HT-29 (cell line): ENCODE measurements at places on chromosomes 6 and 20. TPM values are rescaled to one million over a fixed set of nuclear protein-coding genes. Genes with fewer than 3 reads are reported as not detected.

DNA sequence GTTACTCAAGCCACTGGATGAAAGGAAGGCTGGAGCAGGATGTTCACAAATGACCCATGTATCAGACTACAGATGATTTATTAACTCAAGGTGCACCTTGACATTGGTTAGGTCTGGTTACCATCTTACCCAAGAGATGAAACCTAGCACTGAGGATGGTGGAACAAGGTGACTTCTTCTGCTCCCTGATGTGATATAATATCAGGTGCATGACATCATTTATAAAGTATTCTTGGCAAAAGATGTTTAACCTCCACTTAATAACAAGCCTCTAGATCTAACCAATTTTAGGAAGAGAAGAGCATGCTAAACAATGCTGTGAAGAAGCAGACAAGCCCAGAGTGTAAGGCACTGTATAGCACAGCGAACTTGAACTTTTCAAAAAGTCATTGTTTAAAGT is 100.9 kb downstream of the FYN start:
- DNase-seq = no peak

DNA sequence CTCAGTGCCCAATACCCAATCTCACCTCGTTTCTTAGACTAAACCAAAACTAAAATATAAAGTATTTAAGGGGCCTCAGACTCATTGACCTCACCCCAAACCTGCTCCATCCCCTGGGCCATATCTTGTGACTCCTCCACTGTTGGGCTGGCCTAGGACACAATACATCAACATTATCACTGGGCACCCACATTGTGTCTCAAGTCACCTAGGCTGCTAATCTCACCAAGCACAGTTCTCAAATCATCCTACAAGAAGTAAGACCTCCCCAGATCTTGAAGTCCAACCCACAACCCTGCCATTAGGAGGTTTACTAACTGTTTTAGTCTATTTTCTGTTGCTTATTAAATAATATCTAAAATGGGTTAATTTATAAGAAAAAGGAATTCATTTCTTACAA is 96.2 kb downstream of the CRYBG1 start:
- DNase-seq = no peak

DNA sequence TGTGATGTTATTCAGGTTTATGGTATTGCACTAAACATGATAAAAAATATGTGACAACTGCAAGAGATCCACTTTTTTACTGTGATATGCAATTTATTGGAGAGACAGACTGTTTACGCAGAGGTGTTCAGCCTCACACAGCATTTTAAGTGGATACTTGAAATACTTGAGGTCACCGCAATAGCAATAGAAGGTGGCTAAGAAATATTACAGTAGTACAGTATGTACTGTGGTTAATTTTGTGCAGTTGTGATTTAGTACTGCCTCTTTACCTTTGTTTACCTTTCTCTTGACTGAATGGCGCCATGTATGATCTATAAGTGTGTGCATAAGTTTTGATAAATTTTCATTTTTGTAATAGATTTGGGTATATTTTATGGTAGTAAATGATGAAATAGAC is 17.4 kb downstream of the MACROD2 start:
- no peak for DNase-seq

GRCh38 chr6:107809966-107810365 is 14.1 kb downstream of the SCML4 start:
- no peak for DNase-seq

GRCh38 chr20:16541226-16541625 is 32.0 kb downstream of the KIF16B start:
- no peak for DNase-seq

DNA sequence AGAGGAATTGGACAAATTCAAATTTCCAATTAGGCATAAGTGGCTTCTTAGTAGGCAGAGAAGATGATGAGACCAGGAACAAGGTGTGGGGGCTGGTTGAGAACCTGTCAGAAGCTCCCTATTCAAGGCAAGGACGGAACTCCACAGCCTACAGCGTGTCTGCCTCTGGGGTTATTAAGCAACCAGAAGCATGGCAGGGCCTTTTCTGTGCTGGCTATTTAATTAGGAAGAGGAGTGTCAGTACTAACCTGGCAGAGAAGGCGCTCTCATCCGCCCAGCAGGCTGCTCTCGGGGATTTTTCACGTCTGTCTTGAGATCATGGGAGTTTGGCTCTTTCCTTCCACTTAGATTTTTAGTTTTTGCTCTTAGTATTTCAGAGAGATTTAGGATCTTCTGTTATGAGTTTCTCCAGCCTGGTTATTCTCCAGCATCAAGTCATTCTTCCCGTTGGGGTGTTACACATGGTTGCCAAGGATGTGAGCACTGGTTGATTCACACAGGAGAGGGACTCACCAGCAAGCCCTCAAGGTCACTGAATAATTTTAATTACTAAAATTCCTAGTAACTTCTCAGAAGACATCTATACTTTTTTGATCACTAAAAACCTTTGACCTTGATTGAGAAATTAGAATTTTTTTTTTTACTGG is 23.9 kb downstream of the ADTRP start:
- DNase-seq = no peak

- no peak for DNase-seq
Observed at GRCh38 chr20:39660226-39660625, 698.1 kb downstream of the DHX35 start.

DNA sequence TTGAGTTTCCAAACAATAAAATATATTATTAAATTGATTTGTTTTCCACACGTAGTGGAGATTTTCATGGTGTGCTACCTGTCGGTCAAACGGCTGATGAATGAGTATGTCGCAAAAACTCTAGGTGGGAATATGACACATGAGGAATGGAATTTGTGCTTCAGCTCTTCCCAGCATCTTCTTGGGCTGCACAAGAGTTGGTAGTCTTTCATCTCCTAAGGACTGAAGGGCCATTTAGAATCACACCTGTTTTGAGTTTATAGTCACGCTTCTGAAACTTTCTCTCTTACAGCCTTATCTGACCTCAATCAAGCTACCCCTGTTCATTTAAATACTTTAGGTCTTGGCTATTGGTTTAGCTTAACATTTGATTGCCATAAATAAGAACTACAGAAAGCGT is 157.7 kb upstream of the AKAP12 start:
- peak; percentile 77 for DNase-seq

- no peak for DNase-seq
Observed at GRCh38 chr6:83073615-83074014, 6.1 kb downstream of the DOP1A start.

DNA sequence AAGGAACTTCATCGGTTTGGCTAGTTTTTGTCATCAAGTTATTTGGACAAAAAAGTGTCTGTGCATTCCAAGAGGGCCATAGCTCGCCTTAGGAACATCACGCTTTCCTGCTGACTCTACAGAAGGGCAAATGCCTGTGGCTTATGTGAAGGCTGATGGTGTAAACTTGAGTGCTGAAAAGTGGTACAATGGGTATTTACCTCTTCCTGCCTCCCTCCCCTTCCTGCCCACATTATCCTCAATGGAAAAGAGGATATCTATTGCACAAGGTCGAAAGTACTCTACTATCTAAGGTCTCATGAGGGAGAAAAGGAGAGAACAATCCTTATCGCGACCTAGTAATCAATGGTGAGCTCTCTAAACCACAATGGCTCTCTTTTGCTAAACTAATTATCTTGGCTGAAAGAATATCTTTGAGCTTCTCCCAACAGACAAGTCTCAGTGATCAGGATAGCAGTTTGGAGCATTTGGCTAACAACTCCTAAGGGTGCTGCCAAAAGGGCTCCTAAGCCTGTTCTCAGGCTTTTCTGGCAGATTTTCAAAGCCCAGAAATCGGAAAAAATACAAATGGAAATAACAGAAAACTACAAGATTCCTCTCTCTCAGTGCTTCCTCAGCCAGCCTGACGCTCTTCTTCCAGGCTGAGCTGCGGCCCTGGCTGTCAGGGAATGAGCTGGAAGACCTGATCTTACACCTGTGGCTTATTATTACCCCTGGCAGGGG is 42.6 kb upstream of the ENPP1 start:
- no peak for DNase-seq

- DNase-seq = no peak
Observed at GRCh38 chr6:2831392-2831791, 10.3 kb downstream of the SERPINB1 start.

DNA sequence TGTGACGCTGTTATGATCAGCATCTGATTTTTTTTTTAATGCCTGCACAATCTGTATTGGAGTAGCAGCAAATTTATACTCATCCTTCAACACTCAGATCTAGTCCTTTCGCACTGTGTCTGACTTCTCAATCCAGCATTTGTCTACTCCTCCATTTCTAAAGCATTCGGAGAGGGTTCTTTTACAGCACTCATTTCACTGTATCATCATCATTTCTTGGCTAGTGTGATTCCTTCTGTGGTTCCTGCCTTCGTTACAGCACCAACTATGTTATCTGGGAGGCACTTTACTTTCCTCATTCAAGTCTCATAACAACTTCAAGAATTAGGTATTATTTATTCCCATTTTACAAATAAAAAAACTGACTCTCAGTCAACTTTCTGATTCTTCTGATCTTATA is 18.0 kb downstream of the NUDT3 start:
- no peak for DNase-seq

DNA sequence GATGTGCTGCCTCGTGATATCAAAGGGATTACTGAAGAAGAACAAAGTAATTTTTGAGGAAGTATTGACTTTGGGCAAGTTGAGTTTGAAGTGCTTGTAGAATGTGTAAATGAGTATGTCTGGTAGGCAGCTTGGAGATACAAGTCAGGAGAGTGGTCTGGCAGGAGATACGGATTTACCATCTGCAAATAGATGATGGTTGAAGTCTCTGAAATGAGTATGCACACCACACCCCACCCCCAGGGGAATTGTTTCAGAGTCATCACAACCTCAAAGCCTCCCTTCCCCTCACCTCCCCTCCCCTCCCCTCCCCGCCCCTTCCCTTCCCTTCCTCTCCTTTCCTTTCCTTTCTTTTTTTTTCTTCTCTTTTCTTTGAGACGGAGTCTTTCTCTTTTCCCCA is 16.4 kb upstream of the MCUR1 start:
- no peak for DNase-seq

GRCh38 chr6:54426995-54427394 is 118.8 kb downstream of the TINAG start:
- no peak for DNase-seq

- no peak for DNase-seq
Observed at GRCh38 chr6:52596371-52597028, 19.6 kb upstream of the TRAM2 start.

DNA sequence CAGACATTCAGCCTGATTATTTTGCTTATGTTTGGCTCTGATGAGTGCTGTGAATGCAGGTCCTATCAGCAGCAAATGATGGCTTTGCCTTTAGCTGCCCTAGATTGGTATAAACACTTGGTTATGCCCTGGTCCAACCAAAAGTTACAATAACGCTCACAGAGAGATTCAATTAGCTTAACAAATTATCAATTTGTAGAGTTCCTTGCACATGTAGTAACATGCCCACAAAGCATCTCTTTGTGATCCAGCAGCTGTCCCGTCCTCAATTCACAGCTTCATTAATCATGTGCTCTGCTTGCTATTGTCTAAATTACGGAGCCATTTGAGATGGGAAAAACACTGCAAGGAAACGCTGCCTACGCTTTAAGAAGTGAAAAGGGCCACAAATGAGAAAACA is 457.9 kb downstream of the HDGFL1 start:
- no peak for DNase-seq

DNA sequence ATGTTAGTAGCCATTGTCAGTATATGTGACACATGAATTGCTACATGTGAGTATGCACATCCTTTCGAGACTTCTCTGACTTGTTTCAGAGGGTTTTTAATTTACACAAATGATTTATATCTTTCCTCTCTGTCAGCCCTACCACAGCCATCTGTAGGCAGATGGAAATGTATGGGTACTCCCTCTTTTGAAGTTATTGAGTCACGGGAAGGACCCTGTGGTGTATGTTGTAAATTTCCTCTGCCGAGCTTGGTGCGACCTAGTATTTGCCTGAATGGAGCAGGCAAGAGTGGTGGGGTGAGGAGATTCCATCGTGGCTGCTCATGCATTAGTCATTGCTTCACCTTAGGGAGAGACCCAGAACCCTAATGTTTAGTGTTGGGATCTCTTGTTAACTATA is 171.9 kb downstream of the JARID2 start:
- no peak for DNase-seq

DNA sequence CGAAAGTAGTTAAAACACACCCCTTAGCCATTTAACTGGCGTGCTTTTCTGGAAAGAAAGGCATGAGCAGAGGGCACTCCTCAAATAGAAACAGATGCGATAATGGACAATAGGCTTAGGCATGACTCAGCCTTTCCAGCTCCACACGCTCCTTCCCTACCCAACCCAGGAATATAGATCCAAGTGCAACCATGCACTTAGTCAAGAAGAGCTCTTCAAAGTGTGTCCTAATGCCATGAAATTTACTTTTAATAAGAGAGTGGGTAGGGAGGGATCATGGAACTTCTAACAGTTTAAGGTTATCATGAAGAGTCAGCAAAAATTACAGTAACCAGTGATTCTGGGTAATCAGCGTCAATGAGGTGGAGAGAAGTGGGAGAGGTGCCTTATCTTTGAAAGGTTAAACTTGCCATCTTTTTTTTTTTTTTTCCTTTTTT is 2.4 kb upstream of the EFHC1 start:
- peak; percentile 38 for DNase-seq

- no peak for DNase-seq
Observed at GRCh38 chr6:71486461-71486860, 197.8 kb downstream of the OGFRL1 start.

DNA sequence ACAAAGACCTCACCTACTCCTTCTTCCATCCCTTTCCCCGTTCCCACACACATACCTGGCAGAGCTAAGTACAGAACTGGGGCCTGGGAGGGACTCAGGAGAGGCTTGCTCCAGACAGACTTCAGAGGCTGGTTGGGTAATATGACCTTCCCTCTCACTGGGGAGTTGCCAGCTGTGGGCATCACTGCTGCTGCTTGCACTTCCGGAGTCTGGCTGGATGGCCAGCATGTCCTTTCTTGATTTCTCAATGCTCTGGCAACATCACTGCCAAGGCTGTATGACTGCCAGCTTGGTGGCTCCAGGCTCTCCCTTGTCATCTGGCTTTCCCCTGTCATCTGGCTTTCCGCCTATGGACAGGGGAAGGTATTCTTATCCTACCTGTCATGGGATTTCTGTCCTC is 47.8 kb downstream of the CDH22 start:
- no peak for DNase-seq

DNA sequence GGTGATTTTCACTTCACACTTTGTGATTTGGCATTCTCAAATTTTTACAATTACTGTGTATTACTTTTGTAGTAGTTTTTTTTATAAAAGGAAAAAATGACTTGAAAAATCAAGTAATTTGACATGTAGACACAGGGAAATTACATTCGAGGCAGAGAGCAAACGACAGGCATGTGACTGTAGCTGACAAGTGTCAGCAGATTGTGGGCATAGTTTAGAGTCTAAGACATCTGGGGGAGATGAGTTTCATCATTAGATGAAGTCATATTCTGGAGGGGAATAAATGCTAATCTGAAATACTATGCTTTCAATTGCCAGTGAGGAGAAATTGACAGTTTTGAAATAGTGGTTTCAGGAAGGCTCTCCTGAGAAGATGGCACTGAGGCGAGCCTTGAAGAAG is 126.0 kb downstream of the MTHFD1L start:
- no peak for DNase-seq

- DNase-seq = no peak
Observed at GRCh38 chr6:20159781-20160540, 52.3 kb downstream of the MBOAT1 start.

- no peak for DNase-seq
Observed at GRCh38 chr20:16222859-16223411, 350.3 kb downstream of the KIF16B start.

KIF25 gene
- total RNA-seq = not detected in 2 replicates

CLPSL2 gene
- not detected in 2 replicates for total RNA-seq

CNPY3 gene
- 50.2 and 54.5 TPM in 2 replicates for total RNA-seq

ELOVL2 gene
- total RNA-seq = not detected in 2 replicates

LST1 gene
- total RNA-seq = not detected in 2 replicates

SOBP gene
- total RNA-seq = 0.08 and 0.13 TPM in 2 replicates

PDSS2 gene
- 9.2 and 9.3 TPM in 2 replicates for total RNA-seq

PROKR2 gene
- total RNA-seq = not detected in 2 replicates

SLC22A16 gene
- total RNA-seq = not detected in 2 replicates

MAFB gene
- total RNA-seq = 0.53 and 0.76 TPM in 2 replicates
